Pancreas (tissue), 10 donors: ENCODE measurements at places on chromosomes 7 and 10. TPM values are rescaled to one million over a fixed set of nuclear protein-coding genes. Genes with fewer than 3 reads are reported as not detected.

- no peaks in the 10 kb centered on the region for H3K27me3 ChIP-seq
- no peak overlapping the region for H3K4me3 ChIP-seq
- no peak overlapping the region for H3K27ac ChIP-seq
- no peak for DNase-seq
- no peaks in the 10 kb centered on the region for H3K4me1 ChIP-seq
These were observed 36.7 kb downstream of the DNAJB6 start for GRCh38 chr7:157373493-157373892.

DNA sequence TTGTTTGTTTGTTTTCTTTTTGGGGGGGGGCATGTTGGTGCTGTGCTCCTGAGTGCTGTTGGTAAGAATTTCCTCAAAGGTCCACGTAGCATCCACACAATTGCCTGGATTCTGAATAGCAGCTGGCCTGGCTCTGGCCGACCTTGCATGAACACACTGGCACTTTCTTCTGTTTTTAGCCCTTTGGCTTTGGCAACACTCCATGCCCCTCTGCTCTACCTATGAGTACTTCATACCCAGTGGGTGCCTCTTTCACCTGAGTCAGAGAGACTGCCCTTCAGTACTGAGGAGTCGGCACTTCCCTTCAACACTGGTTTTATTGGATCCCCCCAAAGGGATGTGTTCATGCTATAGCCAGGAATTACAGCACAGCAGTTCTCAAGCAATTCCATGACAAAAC, 7.2 kb upstream of the NPVF start:
- DNase-seq, result no peak

GRCh38 chr7:40873248-40873647, 738.4 kb downstream of the SUGCT start:
- H3K4me1 ChIP-seq, result no peaks in the 10 kb centered on the region
- no peaks in the 10 kb centered on the region for H3K27me3 ChIP-seq
- DNase-seq, result no peak
- H3K36me3 ChIP-seq, result no peaks in the 10 kb centered on the region

DNA sequence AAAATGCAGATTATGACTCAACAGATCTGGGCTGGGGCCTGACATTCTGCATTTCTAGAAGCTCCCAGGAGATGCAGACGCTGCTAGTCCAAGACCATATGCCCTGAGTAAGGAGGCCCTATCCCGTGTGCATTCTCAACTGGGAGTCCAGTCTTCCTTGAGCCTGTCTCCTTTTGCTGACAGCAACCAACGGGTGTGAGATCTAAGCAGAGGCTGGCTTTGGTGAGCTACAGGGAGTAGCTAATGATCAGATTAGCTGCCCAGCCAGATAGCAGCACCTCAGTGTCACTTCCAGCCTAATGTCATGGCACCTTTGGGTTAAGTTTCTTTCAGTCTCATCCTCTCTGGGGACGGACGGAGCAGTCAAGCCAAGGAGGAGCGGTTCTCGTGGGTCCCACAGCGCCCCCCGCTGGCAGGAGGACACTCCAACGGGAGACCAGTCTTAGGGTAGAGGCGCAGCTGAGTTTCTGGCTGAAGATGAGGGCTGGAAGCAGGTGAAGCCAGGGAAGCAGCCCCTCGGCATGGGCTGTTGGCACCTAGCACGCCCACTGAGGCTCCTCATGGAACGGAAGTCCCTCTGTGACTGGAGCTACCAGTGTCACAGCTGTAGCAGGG, 154.0 kb downstream of the CCDC3 start:
- no peaks in the 10 kb centered on the region for H3K27me3 ChIP-seq
- H3K4me1 ChIP-seq, result no peaks in the 10 kb centered on the region
- H3K4me3 ChIP-seq, result no peak overlapping the region
- no peak for DNase-seq
- H3K27ac ChIP-seq, result no peak overlapping the region
- no peaks in the 10 kb centered on the region for H3K36me3 ChIP-seq

DNA sequence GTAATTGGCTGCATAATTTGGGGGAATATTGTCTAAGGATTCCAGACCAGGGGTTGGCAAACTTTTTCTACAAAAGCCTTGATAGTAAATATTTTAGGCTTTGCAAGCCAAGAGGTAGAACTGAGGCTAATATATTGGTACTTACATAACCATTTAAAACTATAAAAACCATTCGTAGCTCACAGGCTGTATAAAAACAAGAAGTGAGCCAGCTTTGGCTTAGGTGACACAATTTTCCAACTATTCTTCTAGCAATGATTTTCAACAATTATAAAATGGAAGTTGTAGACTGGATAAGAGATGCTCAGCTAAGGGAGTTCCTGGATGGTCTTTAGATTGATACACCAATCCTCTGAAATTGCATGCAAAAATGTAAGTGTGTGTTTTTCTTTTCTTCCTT, 1.4 kb downstream of the GPR141 start:
- H3K4me3 ChIP-seq, result no peak overlapping the region
- H3K4me1 ChIP-seq, result no peaks in the 10 kb centered on the region
- H3K36me3 ChIP-seq, result no peaks in the 10 kb centered on the region
- DNase-seq, result no peak

The DPP6 gene
- total RNA-seq, result 4.8 TPM

DNA sequence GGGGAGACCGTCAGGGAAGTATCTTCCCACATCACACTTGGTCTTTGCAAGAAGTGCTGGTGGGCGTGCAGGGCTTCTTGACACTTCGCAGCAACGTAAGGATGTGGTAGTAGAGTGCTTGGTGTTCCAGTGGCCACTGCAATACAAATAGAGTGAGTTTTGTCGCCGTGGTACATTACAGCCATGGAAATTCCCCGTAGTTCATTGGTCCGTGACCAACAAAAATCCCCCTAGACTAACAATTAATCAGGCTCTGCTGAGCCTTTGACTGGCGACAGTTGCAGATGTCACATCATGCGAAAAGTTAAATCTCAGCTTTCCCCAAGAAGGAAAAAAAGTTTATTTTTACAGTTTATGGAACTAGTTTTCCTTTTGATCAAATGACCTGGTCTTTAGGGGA, 134.7 kb downstream of the MGMT start:
- no peaks in the 10 kb centered on the region for H3K36me3 ChIP-seq
- peaks cover 10% of the 10 kb centered on the region for H3K4me1 ChIP-seq
- no peak overlapping the region for H3K4me3 ChIP-seq
- DNase-seq, result no peak

- no peak overlapping the region for H3K4me3 ChIP-seq
- no peaks in the 10 kb centered on the region for H3K36me3 ChIP-seq
- H3K27ac ChIP-seq, result no peak overlapping the region
- H3K4me1 ChIP-seq, result no peaks in the 10 kb centered on the region
These were observed 2.9 kb downstream of the TECPR1 start for GRCh38 chr7:98249106-98249505.

DNA sequence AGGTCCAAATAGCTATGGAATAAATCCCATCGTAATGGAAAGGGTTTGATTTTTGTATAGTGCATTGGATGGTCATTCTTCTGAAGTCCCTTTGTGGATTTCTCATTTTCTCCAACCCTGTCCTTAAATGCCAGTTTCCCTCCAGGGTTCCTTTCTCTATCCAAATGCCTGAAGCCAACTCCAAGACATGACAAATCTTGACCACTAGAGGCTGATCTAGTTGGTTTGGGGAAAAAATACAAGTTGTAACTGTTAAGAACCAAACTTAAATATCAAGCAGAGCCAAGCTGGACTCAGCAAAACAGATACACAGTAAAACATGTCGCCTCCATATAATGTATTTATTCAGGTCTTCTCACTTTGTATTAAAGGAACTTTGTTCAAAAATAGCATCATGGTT, 28.7 kb downstream of the FRMD4A start:
- no peak overlapping the region for H3K27ac ChIP-seq
- DNase-seq, result no peak
- H3K4me1 ChIP-seq, result no peaks in the 10 kb centered on the region
- no peaks in the 10 kb centered on the region for H3K27me3 ChIP-seq
- H3K36me3 ChIP-seq, result no peaks in the 10 kb centered on the region

DNA sequence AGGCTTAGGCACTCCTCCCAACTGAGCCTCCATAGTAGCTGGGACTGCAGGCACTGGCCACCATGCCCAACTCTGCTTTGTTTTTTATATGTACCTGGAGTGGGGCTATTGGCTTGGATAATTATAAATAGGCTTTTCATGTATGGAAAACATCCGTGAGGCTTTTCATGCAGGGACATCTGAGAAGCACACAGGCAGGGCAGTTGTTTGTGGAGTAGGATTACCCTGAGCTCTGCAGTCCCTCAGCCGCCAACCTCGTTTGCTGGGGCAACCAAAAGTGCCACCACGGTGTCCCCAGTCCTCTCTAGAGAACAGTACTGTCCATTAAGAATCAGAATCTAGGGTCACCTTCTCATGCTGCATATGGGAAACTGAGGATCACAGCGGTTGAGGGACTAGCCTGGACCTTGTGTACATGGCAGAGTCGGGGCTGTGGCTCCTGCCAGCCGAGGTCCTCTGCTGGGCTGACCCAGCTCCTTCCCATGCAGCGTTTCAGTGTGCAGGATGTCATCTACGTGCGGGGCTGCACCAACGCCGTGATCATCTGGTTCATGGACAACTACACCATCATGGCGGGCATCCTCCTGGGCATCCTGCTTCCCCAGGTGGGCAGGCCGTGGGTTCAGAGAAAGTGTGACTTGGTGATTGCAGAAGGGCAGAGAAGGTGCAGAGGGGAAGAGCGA, 54.5 kb downstream of the TSPAN15 start:
- no peaks in the 10 kb centered on the region for H3K36me3 ChIP-seq
- no peaks in the 10 kb centered on the region for H3K4me1 ChIP-seq
- DNase-seq, result no peak
- no peak overlapping the region for H3K4me3 ChIP-seq
- H3K27me3 ChIP-seq, result no peaks in the 10 kb centered on the region

DNA sequence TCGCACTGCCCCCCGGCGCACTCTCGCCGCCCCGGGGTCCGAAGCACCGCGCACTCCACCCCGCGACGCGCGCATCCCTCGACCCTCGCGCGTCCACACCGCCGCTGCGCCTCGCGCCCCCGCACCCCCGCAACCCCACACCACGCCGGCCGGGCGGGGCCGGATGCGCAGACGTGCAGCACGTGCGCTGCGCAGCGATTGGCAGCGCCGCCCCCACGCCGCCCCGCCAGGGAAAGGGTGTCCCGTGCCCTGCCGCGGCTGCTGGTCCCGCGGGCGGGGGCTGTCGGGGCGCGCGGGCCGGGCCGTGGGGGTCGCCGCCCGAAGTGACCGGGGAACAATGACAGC, 53.7 kb upstream of the KDM7A start:
- H3K36me3 ChIP-seq, result no peaks in the 10 kb centered on the region
- peak overlapping the region; percentile 62 for H3K4me3 ChIP-seq
- no peaks in the 10 kb centered on the region for H3K4me1 ChIP-seq
- H3K27ac ChIP-seq, result no peak overlapping the region

The AOAH gene
- total RNA-seq, result 7.4 TPM

GRCh38 chr10:522350-522749, 167.1 kb downstream of the DIP2C start:
- H3K4me1 ChIP-seq, result no peaks in the 10 kb centered on the region
- no peaks in the 10 kb centered on the region for H3K36me3 ChIP-seq
- DNase-seq, result no peak
- no peaks in the 10 kb centered on the region for H3K27me3 ChIP-seq
- no peak overlapping the region for H3K27ac ChIP-seq

DNA sequence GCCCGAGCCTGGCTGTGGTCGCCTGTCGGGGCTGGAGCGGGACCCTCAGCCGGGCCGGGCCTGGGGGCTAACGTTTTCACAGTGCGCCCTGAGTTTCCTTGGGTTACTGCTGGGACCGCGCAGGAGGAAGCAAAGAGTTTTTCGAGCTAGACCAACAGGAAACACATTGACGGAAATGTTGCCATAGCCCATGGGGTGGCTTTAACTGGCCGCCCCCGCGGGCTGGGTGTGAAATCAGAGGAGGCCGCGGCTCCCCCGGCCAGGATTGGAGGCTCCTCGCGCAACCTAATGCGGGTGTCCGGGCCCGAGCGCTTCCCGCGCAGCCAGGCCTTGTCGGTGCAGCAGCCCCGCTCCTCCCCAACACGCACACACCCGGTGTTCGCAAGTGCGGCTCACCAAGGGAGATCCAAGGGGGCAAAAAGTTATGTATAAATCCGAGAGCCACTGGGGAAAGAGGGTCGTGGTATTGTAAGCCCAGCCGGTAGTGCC, 1.9 kb downstream of the HHEX start:
- peak; percentile 10 for DNase-seq
- H3K27me3 ChIP-seq, result no peaks in the 10 kb centered on the region
- peak overlapping the region; percentile 90 for H3K27ac ChIP-seq
- H3K4me3 ChIP-seq, result peak overlapping the region; percentile 80
- peaks cover 17% of the 10 kb centered on the region for H3K4me1 ChIP-seq

The GARIN1A gene
- total RNA-seq, result 1.2 TPM

GRCh38 chr7:123538897-123539296, 4.5 kb upstream of the IQUB start:
- no peak for DNase-seq
- no peaks in the 10 kb centered on the region for H3K27me3 ChIP-seq
- H3K4me1 ChIP-seq, result peaks cover under 1% of the 10 kb centered on the region
- H3K36me3 ChIP-seq, result no peaks in the 10 kb centered on the region

The ZNF365 gene
- 0.89 TPM for total RNA-seq

- no peak for DNase-seq
- H3K27me3 ChIP-seq, result no peaks in the 10 kb centered on the region
- no peak overlapping the region for H3K27ac ChIP-seq
- H3K4me3 ChIP-seq, result no peak overlapping the region
These were observed 1107.2 kb downstream of the NRG3 start for GRCh38 chr10:82982110-82982608.
